ENCODE measurements at places on chromosomes 12 and 14. TPM values are rescaled to one million over a fixed set of nuclear protein-coding genes. Genes with fewer than 3 reads are reported as not detected.

DNA sequence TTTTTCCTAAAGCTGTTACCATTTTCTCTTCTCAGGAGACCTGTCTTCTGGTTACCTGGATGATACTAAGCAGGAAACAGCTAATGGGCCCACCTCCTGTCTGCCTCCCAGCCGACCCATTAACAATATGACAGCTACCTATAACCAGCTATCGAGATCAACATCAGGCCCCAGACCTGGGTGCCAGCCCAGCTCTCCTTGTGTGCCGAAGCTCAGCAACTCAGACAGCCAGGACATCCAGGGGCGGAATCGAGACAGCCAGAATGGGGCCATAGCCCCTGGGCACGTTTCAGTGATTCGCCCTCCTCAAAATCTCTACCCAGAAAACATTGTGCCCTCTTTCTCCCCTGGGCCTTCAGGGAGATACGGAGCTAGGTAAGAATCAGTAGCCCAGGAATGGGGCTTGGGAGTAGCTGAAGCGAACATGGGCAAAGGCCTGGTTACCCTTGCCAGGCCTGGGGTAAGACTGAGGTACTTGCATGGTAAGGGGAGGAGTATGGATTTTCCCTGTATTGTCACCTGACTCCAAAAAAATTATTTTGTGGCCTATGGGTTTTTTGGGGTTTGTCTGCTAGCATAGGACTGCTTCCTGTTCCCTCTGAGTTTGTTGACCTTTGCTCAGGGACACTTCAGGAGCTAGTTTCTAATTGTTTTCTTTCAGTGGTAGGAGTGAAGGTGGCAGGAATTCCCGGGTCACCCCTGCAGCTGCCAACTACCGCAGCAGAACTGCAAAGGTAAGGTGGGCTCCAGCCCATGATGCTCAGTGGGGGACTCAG, 26.6 kb downstream of the TRAFD1 start:
- DNase-seq = no peak

DNA sequence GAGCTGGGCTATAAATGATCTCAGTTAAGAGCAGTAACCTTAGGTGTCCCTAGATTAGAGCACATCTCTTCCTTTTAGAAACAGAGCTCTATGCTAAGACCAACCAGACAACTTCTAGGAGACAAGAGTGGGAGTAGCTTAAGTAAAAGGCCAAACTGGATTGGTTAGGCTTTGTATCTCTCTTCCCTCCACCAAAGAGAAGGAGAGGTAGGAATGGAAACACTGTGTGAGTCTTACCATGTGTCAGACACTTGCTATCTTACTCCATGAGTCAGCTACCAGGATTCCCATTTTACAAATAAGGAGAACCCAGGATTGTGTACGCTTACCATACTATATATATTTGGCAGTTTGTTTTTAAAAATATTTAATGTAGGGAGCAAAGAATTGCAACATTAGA, 122.9 kb downstream of the PAX9 start:
- DNase-seq = no peak

DNA sequence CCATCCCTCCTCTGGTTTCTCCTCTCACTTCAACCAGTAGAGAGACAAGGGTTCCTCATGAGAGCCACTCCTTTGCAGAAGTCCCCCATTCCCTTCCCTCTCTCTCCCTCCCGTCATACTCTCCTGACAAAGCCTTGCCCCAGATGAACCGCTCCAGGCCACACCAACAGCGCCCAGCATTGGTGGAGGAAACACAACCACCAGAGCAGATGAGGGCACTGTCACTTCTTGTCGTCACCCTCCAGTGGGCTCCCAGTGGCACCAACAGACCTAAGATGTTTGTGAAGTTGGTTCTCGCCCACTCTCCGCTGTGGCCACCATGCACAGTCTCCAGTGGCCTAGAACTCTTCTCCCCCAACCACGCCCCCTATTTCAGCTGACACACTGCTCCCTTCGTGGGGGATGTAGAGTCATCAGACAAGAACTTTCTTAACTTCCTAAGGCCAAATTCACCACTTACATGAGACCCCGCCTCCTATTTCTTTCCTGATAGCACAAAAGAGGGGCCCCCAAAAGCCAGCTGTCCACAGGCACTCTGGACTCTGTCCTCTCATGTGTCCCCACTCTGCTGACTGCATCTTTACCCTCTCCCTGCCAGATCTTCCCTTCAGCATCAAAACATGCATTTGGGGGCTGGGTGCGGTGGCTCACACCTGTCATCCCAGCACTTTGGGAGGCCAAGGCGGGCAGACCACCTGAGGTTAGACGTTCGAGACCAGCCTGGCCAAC, 29.2 kb upstream of the PLEKHG6 start:
- no peak for DNase-seq

Gene PTPRB
- 15.5 TPM for polyA plus RNA-seq

DNA sequence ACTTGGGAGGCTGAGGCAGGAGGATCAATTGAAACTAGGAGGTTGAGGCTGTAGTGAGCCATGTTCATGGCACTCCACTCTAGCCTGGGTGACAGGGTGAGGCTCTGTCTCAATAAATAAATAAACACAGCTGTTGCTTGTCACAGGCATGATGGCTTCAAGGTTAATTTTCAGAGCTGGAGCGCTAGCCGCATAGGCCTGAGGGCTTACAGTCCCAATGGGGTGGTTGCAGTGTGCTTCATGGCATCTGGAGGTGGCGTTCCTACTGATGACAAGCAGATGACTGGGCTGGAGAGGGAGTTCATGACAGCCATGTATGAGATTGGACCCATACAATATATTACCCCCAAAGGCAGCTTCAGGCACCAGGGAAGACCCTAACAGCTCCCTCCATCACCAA, 1.6 kb upstream of the FMNL3 start:
- DNase-seq = no peak

Gene CD163L1
- 2.1 TPM for polyA plus RNA-seq

DNA sequence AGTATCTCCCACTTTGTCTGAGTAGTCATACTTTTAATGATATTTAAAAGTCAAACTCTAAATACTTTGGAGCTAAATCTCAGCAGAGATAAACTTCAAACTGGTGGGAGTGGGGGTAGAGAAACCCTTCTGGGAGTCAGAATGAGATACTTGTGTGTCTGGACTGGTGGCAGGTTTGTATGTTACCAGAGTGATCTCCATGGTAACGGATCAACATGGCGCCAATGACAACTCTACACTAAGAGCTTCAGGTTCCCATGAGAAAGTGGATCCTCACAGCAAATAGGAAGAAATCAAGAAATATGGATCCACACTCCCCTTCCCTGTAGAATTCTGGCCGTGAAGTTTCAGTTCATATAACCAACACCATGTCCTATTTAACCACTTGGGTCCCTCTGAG, 121.9 kb downstream of the ETV6 start:
- no peak for DNase-seq

- DNase-seq = no peak
These were observed 91.6 kb upstream of the PTPRQ start for GRCh38 chr12:80352474-80352873.

DNA sequence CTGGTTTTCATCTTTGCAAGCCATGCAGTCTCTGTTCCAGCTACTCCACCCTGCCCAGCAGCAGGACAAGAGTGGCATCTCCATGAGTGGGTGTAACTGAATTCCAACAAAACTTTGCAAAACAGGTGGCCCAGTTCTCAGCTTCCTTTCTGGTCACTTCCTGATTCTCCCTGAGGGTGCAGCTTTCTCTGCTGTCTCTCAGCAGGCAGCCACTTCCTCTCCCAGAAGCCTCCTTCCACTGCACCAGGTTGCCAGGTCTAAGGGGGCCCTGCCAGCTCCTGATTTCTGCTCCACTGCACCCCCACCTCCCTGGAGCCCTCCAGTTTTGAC, 341.0 kb upstream of the FKBP4 start:
- no peak for DNase-seq

- no peak for DNase-seq
These were observed 26.6 kb upstream of the PTPRB start for GRCh38 chr12:70663838-70664237.

Gene C3AR1
- polyA plus RNA-seq = 209 TPM

- no peak for DNase-seq
These were observed 7.7 kb upstream of the SLC24A4 start for GRCh38 chr14:92315050-92315805.

DNA sequence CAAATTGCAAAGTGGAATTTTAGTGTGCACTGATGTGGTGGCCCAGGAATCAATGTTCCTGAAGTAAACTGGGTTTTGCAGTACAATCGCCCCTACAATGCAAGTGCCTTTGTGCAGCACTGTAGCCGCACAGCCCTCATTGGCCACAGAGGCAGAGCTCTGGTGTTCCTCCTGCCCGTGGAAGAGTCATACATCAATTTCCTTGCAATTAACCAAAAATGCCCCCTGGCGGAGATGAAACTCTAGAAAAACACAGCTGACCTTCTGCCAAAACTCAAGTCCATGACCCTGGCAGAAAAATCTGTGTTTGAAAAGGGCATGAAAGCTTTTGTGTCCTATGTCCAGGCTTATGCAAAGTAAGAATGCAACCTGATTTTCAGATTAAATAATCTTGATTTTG, 117.9 kb upstream of the PRB2 start:
- DNase-seq = no peak

GRCh38 chr12:5488626-5488955, 56.7 kb downstream of the NTF3 start:
- DNase-seq = no peak

Gene COL2A1
- polyA plus RNA-seq = 0.05 TPM

Gene C14orf180
- 0.30 TPM for polyA plus RNA-seq

Gene OTX2
- not detected for polyA plus RNA-seq

All from lung (tissue), 17 donors.